ENCODE measurements at places on chromosomes 7 and 10.

GRCh38 chr7:148941598-148942275, 57.6 kb upstream of the EZH2 start:
- DNase-seq = peak; percentile 91

DNA sequence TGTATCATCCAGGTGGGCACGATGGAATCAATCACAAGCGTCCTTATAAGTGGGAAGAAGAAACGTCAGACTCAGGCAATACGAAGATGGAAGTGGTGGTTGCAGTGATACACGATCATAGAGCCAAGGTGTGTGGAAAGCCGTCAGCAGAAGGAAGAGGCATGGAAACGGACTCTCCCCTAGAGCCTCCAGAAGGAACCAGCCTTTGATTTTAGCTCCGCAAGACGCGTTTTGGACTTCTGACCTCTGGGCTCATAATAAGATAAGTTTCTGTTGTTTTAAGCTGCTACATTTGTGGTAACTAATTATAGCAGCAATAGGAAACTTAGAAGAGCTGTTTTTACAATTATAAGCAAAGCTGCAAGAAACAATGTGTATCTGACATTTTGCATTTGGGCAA, 14.8 kb downstream of the FANK1 start:
- DNase-seq = no peak

GRCh38 chr7:122257056-122257455, 47.5 kb downstream of the FEZF1 start:
- DNase-seq = no peak

DNA sequence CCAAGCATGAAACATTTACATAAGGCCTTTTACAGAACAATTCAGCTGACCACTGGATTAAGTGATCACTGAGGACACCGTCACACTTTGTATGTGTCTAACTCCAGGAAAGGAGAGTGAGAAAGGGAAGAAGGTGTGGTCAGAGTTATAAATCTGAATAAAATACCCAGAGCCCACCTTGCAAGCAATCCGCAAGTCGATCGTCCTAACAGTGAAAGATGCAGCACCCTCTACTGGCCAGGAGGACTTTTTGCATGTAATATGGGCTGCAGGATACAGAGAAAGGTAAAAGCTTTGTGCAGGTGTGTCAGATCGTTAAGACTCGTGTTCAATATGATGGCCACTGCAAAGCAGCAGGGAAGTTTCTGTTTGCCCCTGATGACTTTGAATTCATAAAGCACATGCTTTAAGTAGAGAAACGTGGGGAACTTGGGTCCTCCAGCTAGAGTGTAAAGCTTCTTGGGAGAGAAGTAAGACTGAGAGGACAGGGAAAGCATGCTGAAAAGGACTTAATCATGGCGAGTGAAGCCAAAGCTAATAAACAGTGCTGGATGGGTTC, 68.5 kb upstream of the BMPER start:
- peak; percentile 49 for DNase-seq

All from BE2C (cell line).